ENCODE measurements at places on chromosomes 5 and 9. TPM values are rescaled to one million over a fixed set of nuclear protein-coding genes. Genes with fewer than 3 reads are reported as not detected.

Gene SLC1A3
- total RNA-seq = not detected

Gene ZNF367
- 6.3 TPM for total RNA-seq

Gene PGM5
- 48.9 TPM for total RNA-seq

Gene NREP
- 27.1 TPM for total RNA-seq

Gene TAF1L
- total RNA-seq = under 0.01 TPM

Gene RGS14
- total RNA-seq = 3.7 TPM

Gene CDC20B
- not detected for total RNA-seq

Gene TYRP1
- 0.51 TPM for total RNA-seq

Gene PCDHA6
- not detected for total RNA-seq

Gene SLC36A3
- total RNA-seq = not detected

Gene CCL27
- not detected for total RNA-seq

Gene SGCD
- total RNA-seq = 0.64 TPM

Gene C5orf58
- not detected for total RNA-seq

Gene RANBP3L
- total RNA-seq = under 0.01 TPM

Gene SHC3
- 0.25 TPM for total RNA-seq

Gene ZNF618
- 6.8 TPM for total RNA-seq

Gene PCDHGA6
- 1.2 TPM for total RNA-seq

Gene WDR38
- not detected for total RNA-seq

Gene MAMDC4
- total RNA-seq = 0.64 TPM

Gene PFN3
- not detected for total RNA-seq

Gene PROB1
- 5.1 TPM for total RNA-seq

Gene CEP78
- total RNA-seq = 13.2 TPM

Gene KIF24
- total RNA-seq = 1.6 TPM

Gene ZNF608
- 6.6 TPM for total RNA-seq

Gene SLC46A2
- not detected for total RNA-seq

Gene PCDHAC1
- total RNA-seq = 0.13 TPM

Gene QRFP
- total RNA-seq = not detected

Gene DMRT3
- total RNA-seq = not detected

Gene CD72
- 0.13 TPM for total RNA-seq

Gene WNT8A
- not detected for total RNA-seq

Gene ITK
- not detected for total RNA-seq
